ENCODE measurements at places on chromosomes 13 and 19. TPM values are rescaled to one million over a fixed set of nuclear protein-coding genes. Genes with fewer than 3 reads are reported as not detected.

DZIP1 gene
- not detected for total RNA-seq

GRCh38 chr19:55820037-55820436, 11.8 kb downstream of the NLRP11 start:
- DNase-seq, result no peak

GRCh38 chr13:30832845-30833332, 73.2 kb upstream of the MEDAG start:
- DNase-seq, result no peak

- no peak for DNase-seq
Measured at GRCh38 chr13:55302568-55302967, 1838.2 kb upstream of the PRR20A start.

C3 gene
- 1.7 TPM for total RNA-seq

NKPD1 gene
- 0.13 TPM for total RNA-seq

DNA sequence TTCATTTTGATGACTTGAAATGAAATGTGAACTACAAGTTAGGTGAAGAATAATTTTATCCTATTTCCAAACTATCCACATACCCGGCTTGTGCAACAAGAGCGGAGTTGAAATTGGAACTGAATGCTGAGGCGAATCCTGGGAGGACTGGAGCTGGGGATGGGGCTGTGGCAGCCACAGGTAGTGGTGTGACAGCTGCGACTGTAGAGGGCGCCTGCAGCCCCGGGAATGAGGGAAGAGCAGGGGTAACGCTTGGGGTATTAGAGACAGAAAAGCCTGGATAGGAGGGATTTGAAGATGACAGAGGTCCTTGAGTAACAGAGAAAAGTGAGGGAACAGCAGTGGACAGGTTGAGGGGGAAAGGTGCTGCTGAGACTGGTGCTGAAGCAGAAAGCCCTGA, 22.0 kb upstream of the STOML3 start:
- DNase-seq, result no peak

All from CD8-positive, alpha-beta memory T cell (primary cell).